ENCODE measurements at places on chromosomes 2 and 18.

DNA sequence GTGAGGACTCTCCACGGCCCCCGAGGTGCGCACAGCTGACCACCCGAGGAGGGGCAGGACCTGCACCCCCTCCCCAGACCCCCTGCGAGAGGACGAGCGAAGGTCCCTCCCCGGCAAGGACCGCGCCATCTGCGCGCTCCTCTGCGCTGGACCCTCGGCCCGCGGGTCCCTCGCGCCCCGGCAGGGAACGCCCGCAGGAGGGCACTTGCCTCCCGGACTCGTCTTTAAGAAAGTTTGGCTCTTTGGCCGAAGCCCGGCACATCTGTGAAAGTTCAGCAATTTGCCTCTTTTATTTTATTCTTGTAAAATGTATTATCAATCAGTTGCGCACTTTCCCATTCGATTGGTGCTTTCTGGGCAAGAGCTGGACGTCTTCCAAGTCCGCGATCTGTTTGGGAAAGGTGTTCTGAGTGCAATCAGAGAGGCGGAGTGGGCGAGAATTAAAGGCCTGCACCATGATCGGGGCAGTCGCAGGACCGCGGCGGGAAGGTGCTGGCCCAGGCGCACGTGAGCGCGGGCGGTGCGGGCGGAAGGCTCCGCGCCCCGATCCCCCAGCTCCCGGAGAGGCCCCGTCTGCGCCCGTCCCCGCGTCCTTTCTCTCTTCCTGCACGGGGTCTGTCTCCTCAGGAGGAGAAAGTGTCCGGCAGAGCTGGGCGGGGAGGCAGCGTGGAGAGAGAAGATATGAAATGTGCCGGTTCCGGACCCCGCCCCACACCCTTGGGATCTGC is 1.6 kb upstream of the ALKAL2 start:
- peak; percentile 18 for DNase-seq

GRCh38 chr2:10188729-10189305 is 66.3 kb downstream of the RRM2 start:
- no peak for DNase-seq

DNA sequence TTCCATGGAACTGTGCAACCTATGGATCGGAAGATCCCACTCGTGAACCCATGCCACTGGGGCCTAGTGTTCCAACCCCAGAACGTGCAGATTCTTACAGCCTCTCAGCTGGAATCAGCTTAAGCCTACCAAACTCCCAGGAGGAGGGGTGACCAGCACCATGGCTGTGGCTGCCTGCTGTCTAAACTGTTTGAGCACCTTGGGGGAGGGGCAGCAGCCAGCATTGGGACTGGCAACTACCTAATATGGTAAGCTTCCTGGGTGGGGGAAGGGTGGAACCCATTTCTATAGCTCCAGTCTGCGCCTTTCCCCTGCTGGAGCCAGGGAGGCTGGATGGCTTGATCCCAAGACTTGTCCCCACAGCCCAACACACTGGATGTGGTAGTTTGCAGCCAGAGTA is 10.7 kb upstream of the POLE4 start:
- DNase-seq, result no peak

DNA sequence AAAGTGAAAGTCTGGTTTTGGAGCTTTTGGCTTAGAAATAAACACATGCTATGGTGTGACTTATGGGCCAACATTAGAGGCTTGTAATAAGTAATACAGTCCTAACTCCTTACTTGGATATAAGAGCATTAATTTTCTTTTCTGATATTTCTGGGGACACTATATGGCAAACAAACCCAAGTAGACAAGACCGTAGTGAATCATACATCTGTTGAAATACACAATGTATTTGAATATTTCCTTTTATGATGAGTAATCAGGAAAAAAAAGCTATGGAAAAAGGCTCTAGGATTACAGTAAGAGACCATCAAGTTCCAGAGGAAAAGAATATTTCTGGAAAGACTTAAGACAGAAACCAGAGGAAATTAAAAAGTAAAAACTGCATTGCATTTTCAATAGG is 146.0 kb upstream of the CYP26B1 start:
- DNase-seq, result peak; percentile 47

GRCh38 chr2:79861059-79861374 is 348.2 kb downstream of the CTNNA2 start:
- no peak for DNase-seq

DNA sequence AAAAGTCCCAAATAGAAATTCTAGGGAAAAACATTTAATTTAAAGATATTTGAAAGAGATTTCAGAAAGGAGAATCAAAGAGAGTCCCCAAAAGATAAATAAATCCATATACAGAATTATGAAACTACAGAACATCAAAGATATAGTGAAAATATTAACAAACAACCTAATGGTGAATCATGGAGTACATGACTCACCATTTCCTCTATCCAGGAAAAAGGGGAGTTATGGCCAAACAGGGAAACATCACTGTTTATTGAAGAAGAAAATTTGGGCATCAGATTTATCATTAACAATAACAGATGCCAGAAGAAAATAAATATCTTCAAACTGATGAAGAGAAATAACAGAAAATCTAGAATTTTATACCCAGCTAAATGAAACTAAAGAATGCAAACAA is 448.3 kb downstream of the CDH2 start:
- DNase-seq, result no peak

GRCh38 chr2:40957508-40957907 is 505.6 kb upstream of the SLC8A1 start:
- peak; percentile 1 for DNase-seq

DNA sequence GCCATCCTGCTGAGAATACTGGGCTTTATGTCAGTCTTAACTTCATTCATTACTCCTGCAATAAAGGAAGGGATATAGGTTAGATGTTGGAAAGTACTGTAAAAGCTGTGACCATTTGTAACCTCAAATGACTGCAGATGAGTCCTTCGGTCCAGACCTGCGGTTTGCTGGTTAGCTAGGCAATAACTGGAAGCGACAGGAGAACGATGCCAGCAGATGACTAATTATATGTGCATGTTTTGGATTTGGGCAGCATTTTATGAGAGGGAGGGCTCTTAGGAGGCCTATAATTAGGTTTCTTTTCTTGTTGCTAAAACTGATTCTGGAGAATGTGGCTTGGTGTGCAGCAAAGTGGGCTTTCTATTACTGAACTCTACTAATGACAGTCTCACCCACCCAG is 205.6 kb downstream of the TMEM182 start:
- no peak for DNase-seq

- peak; percentile 61 for DNase-seq
Observed at GRCh38 chr18:74796841-74797576, 199.3 kb downstream of the ZNF407 start.

DNA sequence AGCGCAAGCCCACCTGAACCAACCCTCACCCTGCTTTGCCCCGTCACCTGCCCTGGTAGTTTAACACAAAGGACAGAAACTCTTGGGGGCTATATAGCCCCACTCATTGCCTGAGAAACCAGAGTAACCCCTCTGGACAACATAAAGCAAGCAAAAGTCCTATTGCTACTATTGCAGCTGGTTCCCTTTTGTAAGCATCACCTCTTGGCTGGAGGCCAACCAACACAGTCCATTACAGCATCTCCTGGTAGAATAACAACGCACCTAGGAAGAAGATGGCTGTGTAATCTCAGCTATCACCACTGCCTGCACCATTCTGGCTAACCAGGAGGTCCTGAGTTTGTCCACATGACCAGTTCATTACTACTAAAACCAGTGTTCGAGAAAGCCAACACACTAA is 36.4 kb downstream of the FLACC1 start:
- peak; percentile 34 for DNase-seq

- DNase-seq, result no peak
Observed at GRCh38 chr2:8595428-8595805, 86.4 kb upstream of the ID2 start.

GRCh38 chr2:36294316-36294721 is 61.3 kb upstream of the CRIM1 start:
- no peak for DNase-seq

GRCh38 chr2:64189167-64189566 is 44.9 kb upstream of the PELI1 start:
- no peak for DNase-seq

DNA sequence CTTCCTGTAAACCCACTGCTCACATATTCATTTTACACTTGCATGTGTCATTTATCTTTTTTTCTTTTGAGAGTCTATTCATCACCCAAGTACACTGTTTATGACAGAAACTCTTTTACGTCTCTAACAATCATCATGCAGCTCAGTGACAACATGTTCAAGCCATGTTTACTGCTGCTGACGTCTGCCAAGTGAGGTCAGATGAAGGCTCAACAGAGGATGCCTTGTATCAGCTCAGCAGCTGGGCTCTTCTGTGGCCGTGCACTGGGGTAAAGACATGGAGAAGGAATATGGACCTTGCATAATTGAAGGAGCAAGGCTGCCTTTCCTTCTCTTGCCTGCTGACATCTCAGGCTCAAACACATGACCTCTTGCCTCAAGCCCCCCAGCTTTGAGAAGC is 99.6 kb downstream of the ADD2 start:
- DNase-seq, result no peak

- no peak for DNase-seq
Observed at GRCh38 chr2:191013682-191013931, 364 bp downstream of the STAT1 start.

GRCh38 chr2:181311837-181312236 is 145.3 kb upstream of the ITGA4 start:
- no peak for DNase-seq

- DNase-seq, result no peak
Observed at GRCh38 chr2:233023007-233023760, 9.3 kb upstream of the NEU2 start.

DNA sequence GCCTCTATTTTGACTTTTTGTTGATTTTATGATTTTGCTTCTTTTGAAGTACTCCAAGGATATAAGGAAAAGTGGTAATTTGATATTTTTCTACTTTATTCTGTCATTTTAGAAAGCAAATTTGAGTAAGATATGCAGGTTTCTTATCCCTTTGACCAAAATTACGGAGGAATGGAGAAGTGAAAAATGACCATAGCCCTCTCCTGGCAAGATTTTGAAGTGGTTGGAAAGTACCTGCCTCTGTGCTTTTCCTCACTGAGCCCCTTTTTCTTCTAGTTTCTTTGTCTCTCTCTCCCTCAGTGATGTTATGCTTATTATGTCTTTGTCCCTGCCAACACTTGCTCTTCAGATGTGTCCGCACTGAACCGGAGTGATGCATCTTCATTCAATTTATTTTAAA is 898.1 kb downstream of the EPHA4 start:
- no peak for DNase-seq

- no peak for DNase-seq
Observed at GRCh38 chr2:69131983-69132675, 119.2 kb downstream of the ANTXR1 start.

DNA sequence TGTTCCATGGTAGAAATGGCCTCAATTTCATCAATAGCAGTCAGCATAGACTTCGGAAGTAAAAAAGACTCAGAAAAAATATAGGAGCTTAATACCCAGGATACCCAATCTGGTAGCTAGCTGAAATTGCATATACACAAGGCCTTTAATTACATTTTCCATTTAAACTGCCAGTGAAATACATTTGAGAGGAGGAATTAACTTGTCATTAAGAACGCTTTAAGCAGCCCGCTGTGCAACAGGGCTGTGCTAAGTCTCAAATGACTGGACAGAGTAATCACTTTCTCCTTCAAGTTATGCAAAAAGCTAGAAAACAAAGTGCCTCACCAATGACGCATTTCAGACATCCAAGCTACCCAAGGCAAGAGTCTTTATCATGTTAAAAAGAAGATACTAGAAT is 558.8 kb downstream of the MBD2 start:
- DNase-seq, result no peak

- no peak for DNase-seq
Observed at GRCh38 chr2:175864137-175864850, 137.8 kb downstream of the LNPK start.

- DNase-seq, result peak; percentile 20
Observed at GRCh38 chr2:157971702-157972101, 95.6 kb upstream of the ACVR1 start.

GRCh38 chr2:238486123-238486848 is 59.6 kb downstream of the ASB1 start:
- DNase-seq, result no peak

- no peak for DNase-seq
Observed at GRCh38 chr2:214889301-214889700, 79.8 kb upstream of the BARD1 start.

GRCh38 chr2:98569197-98569793 is 39.0 kb downstream of the COA5 start:
- DNase-seq, result peak; percentile 22

- no peak for DNase-seq
Observed at GRCh38 chr2:229226382-229226781, 44.7 kb downstream of the PID1 start.

- no peak for DNase-seq
Observed at GRCh38 chr2:85854166-85854509, 34.7 kb downstream of the ST3GAL5 start.

GRCh38 chr18:76689646-76690264 is 132.6 kb upstream of the ZNF236 start:
- no peak for DNase-seq

GRCh38 chr2:170685591-170685990 is 29.5 kb upstream of the SP5 start:
- no peak for DNase-seq

DNA sequence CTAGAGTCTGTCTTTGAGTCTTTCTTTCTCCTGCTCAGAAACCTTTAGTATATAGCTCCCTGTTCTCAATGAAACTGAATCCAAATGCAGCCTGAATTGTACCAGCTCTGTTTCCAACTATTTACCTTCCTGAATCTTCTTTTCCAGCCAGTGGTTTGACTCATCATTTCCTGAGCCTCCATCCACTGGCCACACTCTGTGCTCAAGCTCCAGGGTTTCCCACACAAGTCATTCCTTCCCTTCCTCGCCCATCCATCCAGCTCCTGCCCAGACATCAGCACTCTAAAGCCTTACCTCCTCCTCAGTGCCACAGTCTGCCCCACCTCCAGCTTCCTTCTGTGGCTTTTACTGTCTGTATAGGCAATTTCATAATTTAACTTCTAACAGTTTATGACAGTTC is 233.6 kb upstream of the RASGRP3 start:
- DNase-seq, result peak; percentile 72

DNA sequence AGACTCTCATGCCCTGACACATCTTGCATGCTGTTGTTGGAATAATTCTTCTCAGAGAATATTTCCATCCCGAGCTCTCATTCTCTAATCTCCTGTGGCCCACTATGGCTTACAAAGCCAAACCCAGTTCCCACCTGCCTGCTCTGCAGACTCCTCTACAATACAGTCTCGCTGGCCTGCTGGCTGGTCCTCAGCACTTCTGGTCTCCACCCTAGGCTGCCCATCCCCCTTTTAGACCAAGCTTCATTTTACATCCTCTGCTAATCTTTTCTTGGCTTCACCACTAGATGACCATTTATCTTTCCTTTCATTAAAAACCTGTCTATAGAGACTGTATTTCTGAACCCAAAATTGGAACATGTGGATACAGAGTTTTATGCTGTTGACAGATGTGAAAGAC is 42.5 kb upstream of the YPEL5 start:
- DNase-seq, result no peak

- peak; percentile 98 for DNase-seq
Observed at GRCh38 chr18:37299471-37300304, 265.9 kb downstream of the CELF4 start.

- DNase-seq, result peak; percentile 73
Observed at GRCh38 chr2:160229591-160229990, 29.5 kb upstream of the ITGB6 start.

GRCh38 chr2:26414311-26414710 is 12.6 kb downstream of the DRC1 start:
- peak; percentile 51 for DNase-seq

- DNase-seq, result no peak
Observed at GRCh38 chr2:25480561-25480960, 138.8 kb upstream of the DNMT3A start.
